ENCODE measurements at places on chromosomes 11 and 22.

GRCh38 chr11:88484873-88485621, 147.5 kb upstream of the CTSC start:
- DNase-seq: peak; percentile 35

- no peak for DNase-seq
Observed at GRCh38 chr11:106679581-106679980, 338.7 kb downstream of the GUCY1A2 start.

DNA sequence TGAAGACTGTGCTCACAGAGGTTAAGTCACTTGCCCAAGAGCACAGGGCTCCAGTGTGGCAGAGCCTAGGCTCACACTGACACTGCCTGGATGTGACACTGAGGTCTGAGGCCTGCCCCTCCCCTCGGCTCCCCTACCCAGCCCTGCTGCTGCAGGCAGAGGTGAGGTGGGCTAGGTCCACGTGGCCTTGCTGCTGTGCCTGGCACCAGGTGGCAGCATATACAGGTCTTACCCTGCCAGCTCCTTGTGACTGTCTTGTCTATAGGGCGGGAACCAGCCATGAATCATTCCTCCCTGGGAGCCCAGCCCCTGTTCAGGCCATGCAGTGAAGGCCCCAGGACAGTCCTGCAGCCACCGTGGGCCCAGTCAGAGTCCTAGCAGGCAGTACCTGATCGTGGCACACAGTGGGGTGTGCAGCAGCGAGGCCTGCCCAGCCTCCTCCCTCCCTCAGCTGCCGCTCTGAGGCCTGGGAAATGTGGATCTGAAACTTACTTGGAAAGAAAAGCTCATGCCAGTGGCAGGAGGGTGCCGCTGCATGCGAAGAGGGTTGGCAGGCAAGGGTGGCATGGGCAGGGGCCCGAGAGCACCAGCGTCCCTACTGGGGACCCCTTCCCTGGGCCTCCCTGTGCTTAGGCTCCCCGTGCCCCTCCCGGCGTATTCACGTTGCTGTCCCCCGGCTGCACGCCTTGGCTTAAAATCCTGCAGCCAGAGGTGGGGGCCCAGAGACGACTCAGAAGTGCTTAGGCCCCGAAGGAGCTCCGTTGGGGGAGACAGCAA, 1.2 kb upstream of the CERK start:
- peak; percentile 61 for DNase-seq

GRCh38 chr11:120532832-120533196, 21.3 kb downstream of the GRIK4 start:
- DNase-seq: no peak

GRCh38 chr11:74417860-74418508, 19.8 kb upstream of the PGM2L1 start:
- no peak for DNase-seq

- DNase-seq: no peak
Observed at GRCh38 chr11:58466293-58466692, 24.3 kb upstream of the OR5B12 start.

DNA sequence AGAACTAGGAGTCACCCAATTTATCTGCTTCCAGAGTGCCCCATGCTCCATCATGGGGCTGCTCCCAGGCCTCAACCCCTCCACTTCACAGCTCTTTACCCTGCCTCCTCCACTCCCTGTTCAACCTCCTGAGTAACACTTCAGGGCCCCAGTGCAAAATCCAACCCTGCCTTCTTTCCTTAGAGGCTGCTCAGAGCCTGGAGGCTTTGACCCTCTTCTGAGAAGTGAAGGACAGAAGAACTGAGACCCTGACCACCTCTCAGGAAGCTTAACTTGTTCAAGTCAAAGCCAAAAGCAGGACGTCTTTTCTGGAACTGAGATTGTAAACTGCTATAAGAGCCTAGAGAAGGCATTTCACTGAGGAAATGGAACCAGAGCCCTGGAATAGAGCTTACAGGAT, 15.5 kb downstream of the EIF3F start:
- no peak for DNase-seq

GRCh38 chr11:129657866-129658525, 157.7 kb upstream of the TMEM45B start:
- no peak for DNase-seq

- no peak for DNase-seq
Observed at GRCh38 chr22:27317096-27317495, 484.5 kb downstream of the MN1 start.

All from BE2C (cell line).